Activated CD4-positive, CD25-positive, alpha-beta regulatory T cell treated with anti-CD3 and anti-CD28 coated beads, Interleukin-2, amount 50 U/mL, for 24 hours (primary cell): ENCODE measurements at places on chromosomes 1 and 21.

DNA sequence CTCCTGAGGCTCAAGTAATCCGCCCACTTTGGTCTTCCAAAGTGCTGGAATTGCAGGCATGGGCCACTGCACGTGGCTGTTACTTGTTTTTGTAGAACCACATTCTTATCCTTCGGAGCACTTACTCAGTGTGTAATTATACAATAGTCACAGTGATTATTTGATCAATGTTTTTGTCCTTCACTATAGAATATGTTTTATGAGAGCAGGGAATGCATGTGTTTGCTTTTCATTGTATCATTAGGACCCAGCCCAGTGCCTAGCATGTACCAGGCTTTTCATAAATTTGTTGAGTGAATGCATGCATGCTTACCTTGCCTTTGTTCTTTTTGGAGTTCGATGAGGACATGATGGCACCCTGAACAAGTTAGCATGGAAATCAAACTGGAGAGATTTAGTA, 5.8 kb downstream of the SZT2 start:
- ATAC-seq, result no peak

DNA sequence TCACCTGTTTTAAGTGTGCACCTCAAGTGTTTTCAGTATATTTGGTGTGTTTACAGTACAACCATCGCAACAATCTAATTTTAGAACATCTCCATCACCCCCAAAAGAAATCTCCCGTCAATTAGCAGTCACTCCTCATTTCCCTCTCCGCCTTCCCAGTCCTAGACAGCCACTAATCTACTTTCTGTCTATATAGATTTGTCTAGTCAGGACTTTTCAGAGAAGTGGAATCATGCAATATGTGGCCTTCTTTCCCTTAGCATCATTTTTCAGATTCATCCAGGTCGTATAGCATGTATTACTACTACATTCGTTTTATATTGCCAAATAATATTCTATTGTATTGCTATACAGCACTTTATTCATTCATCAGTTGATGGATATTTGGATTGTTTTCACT, 1.7 kb upstream of the SHE start:
- no peak for ATAC-seq

DNA sequence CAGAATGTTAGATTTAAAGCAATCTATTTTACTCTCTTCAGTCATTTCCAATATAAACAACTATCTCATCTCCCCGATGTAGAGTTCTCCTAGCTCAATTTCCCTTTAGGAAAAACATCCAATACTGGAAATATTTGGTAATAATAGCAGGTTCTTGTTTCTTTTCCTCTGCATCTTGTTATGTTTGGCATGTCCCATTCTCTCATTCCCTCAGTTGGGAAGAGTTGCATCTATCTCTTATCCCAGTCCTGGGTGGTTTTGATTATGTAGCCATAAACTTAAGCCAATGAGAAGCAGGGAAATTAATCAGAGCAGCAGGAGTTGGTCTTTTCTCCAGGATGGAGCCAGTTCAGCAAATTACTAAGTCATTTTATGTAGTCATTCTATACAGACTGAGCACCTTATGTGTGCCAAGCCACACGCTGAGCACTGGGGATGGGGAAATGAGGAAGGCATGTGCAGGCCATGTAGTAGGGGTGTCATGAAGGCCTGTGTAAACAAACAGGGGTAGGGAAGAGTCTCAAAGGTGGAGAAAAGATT, 418.2 kb upstream of the NFIA start:
- no peak for ATAC-seq

GRCh38 chr1:158002022-158002630, 8.7 kb downstream of the KIRREL1 start:
- no peak for ATAC-seq

DNA sequence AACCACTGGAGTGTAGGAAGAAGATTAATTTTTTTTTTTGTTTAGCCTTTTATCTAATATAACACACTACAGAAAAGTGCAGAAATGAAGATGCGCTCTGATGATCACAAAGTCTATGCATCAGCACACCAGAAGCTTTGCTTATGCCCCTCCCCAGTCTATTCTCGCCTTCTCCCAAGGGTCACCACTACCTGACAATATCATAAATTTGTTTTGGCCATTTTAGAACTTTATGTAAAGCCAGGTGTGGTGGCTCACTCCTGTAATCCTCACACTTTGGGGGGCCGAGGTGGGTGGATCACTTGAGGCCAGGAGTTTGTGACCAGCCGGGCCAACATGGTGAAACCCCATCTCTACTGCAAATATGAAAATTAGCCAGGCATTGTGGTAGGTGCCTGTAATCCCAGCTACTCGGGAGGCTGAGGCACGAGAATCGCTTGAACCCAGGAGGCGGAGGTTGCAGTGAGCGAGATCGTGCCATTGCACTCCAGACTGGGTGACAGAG, 231.3 kb downstream of the FOXD2 start:
- no peak for ATAC-seq

DNA sequence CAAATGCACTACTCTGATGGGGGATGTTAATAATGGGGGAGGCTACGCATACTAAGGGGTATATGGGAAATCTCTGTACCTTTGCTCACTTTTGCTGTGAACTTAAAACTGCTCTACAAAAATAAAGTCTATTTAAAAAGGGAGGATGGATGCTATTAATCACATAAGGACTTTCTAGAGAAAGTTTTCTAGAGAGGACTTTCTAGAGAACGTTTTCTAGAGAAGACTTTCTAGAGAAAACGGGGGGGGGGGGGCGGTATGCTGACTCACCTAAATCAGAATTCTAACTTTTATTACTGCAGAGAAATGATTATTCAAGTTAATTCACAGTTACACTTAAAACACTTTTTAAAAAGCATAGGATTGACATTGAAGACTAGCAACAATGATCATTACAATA, 76.2 kb downstream of the USP1 start:
- ATAC-seq, result no peak

DNA sequence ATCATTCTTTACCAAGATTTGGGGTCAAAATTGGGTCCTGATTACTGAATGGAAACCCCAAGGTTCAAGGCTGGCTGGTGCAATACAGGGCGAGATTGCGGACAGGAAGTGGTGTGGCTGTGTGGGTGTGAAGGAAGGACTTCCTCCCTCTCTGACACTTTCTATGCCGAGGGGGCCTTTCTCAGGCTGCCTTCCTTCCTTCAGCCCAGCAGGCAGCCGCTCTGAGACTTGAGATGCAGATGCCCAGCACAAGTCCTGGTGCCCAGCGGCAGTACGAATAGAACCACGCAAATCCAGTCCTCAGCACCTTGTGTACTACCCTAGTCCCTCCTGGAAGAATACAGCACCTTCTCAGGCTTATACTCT, 16.3 kb downstream of the BATF3 start:
- ATAC-seq, result peak; percentile 61

DNA sequence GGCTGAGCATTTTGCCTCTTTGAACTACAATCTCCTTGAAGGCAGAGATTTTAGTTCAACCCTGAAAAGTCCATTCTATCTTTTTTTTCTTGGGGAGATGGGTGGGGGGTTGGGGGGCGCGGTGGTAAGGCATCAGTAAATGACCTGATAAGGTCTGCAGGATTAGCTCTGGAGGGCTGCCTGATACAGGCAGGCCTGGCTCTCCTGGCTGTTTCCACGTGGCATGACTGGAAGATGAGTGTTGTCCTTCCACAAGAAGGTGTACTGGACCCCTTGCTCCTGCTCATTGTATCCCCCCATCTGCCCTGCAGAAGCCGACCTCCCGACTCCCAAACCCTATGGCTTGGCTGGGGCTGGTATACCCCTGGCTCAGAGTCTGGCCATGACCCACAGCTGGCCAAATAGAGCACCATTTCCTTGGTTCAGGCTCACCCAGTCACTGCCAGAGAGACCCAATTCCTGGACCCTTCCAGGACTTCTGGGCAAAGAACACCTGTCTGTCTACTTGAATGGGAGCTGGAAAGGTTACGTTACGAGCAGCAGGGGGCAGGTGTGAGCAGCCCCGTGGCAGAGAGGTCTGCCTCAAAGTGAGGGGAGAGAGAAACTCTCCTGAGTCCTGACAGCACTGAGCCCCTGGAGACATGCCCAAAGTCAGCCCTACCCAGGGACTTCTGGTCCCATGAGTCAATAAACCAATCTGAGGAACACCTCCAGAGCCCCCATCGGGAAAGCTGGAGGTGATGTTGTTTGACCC, 17.0 kb downstream of the DHRS3 start:
- no peak for ATAC-seq

DNA sequence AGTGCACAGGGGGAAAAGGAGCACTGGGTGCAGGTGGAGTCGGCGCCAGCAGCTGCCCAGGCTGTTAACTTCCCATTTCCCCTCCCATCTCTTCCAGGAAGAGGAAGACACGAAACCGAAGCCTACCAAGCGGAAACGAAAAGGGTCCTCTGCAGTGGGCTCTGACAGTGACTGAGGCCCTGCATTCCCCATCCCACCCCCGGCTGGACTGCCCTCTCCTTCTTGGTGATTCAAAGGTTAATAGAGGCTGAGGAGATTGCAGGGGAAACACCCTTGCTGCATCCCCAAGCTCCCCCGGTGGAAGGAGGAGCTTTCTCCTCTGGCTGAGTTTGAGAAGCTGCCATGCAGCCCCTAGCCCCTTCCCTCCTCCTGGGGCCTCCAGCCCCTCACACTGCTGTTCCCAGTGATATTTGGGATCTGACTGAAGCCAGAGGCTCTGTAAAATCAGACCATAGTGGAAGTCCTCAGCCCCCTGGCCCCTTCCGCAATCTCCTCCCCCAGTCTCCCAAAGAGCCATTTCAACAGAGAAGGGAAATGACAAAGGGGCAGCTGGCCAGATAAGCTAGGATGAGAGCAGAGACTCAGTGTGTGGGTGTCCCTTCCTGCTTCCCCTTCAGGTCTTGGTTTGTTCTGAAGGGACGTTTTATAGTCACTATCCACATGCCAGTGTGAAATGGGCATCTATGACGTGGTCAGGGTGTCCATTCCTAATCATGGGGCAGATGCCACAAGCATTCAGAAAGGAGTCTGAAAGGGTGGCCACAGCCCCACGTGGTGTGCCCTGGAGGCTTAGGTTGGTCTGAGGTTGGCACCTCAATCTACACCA, 1.9 kb upstream of the SLC27A3 start:
- no peak for ATAC-seq

DNA sequence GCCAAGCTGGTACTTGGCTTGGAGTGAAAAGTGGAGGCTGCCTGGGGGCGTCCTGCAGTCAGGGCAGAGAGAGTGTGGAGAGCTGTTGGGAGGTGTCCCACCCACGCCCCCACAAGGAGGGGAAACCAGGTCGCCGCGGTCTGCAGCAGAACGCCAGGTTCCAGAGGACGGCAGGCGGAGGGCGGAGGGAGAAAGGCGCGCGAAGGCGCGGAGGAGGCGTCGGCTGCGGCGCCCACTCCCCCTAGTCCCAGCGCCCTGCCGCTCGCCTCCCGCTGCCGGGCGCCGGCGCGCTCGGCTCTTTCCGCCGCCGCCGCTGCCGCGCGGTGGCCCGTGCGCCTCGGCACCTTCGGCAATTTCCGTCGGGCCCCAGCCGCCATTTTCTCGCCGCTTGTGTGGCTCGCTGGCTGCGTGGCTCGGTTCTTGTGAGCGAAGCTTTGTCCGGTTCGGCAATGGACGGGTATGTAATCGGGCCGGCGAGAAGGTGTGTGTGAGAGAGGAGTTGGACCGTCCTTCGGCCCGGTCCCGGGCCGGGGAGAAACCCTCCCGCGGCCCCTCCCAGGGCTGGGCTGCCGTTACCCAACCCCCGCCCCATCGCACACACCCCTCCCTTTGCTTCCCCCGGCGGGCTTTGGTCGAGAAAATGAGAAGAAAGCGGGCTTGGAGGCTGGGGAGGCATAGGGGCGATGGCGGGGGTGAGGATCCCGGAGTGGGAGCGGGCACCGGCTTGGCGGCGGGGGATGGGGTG, at the start of gene PTBP2:
Gene PTBP2, plus strand, starts transcription at position 369 of the 745 bp plus-strand sequence. Its CDS starts 81 bp downstream, at position 450.
- ATAC-seq, result peak; percentile 93

GRCh38 chr1:30725450-30726095, 2.2 kb upstream of the MATN1 start:
- no peak for ATAC-seq

- ATAC-seq, result no peak
These were observed 59.0 kb upstream of the EFHD2 start for GRCh38 chr1:15350551-15351200.

DNA sequence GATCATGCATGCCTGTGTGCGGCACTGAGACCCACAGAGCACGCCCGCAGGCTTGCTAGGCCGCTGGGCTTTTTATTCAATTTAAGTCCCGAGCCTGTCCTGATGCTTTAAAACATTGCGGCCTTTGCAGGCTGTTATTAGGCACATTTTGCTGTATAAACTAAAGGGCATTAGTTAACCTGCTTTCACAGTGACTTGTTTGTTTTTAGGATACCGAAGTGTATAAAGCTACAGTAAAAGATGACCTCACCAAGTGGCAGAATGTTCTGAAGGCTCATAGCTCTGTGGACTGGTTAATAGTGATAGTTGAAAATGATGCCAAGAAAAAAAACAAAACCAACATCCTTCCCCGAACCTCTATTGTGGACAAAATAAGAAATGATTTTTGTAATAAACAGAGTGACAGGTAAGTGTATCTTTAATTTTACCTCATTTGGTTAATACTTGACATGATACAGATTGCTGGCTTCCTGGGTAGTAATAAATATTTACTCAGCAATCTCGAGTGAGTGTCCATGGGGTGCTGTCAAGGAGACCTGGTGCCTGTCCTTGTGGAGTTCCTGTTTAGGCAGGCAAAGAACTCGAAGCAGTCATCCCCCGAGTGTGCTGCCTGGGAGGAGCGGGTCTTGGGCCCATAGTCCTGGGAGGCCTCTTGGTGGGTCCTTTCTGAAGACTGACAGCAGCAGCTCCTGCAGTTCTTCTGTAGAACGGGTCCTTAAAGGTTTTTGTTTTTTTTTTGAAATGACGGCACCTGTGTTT, 40.1 kb downstream of the TRAPPC10 start:
- ATAC-seq, result no peak

- no peak for ATAC-seq
These were observed 60.1 kb downstream of the KIAA0040 start for GRCh38 chr1:175132436-175132835.

GRCh38 chr1:222791006-222791710, 23.7 kb upstream of the DISP1 start:
- no peak for ATAC-seq

DNA sequence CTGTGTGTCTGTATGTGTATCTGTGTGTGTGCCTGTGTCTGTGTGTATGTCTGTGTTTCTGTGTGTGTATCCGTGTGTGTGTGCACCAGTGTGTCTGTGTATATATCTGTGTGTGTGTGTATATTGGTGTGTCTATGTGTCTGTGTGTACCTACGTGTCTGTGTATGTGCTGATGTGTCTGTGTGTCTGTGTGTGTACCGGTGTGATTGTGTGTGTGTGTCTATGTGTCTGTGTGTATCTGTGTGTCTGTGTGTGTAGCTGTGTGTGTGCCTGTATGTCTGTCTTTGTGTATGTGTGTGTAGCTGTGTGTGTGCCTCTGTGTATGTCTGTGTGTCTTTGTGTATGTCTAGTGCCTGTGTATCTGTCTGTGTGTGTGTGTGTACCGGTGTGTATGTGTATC, 32.0 kb downstream of the CAMK2N1 start:
- ATAC-seq, result no peak

- no peak for ATAC-seq
These were observed 29.5 kb upstream of the CLSTN1 start for GRCh38 chr1:9853249-9853595.
